ENCODE measurements at places on chromosomes 6 and 20.

DNA sequence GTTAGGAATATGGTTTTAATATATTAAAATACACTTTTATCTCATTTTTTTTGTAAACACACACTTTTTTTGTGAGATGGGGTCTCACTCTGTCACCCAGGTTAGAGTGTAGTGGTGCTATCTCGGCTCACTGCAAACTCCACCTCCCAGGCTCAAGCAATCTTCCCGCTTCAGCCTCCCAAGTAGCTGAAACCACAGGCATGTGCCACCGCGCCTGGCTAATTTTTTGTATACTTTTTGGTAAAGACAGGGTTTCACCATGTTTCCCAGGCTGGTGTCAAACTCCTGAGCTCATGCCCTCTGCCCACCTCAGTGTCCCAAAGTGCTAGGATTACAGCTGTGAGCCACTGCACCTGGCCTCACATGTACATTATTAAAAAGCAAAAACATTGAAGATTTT lies 10.8 kb downstream of the IPCEF1 start:
- no peak for DNase-seq

DNA sequence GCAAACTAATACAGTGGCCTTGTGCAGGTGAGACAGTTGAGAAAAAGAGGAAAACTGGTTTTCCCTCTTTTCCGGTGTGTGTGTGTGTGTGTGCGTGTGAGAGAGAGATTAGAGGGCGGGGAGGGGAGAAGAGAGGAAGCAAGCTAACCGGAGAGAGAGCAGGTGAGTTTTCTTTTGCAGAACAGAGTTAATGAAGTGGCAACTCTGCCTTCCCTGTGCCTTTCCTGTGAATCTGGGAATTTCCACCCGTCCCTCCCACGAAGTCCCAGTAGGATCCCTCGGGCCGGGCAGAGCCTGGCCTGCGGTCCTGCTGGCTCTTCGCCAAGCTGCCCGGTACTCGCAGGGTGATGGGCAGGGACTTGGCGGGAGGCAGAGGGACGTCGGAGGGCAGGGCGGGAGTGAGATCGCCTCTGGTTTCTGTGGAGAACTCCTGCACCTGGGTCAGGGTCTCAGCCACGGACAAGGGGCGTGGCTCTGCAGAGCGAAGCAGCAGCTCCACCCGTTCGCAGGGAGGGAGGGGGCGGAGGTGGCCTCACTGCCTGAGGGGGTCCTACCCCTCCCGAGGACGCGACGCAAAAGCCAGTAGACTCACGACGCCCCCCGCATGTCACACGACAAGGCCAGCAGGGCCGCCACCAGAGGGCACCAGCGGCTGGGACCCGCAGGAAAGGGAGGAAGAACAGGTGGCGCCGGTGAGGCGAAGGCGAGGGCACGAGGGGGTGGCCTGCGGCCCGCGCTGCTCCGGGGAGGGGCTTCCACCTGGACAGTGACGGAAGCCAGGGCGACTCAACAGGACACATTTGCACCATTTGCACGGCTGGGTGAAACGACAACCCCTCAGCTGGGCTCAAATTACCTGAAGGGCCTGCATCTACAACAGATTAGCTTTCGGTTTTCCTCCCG lies 51.2 kb upstream of the RNF182 start:
- peak; percentile 86 for DNase-seq

- DNase-seq = peak; percentile 75
These were observed 838 bp downstream of the STMN3 start for GRCh38 chr20:63652192-63652980.

DNA sequence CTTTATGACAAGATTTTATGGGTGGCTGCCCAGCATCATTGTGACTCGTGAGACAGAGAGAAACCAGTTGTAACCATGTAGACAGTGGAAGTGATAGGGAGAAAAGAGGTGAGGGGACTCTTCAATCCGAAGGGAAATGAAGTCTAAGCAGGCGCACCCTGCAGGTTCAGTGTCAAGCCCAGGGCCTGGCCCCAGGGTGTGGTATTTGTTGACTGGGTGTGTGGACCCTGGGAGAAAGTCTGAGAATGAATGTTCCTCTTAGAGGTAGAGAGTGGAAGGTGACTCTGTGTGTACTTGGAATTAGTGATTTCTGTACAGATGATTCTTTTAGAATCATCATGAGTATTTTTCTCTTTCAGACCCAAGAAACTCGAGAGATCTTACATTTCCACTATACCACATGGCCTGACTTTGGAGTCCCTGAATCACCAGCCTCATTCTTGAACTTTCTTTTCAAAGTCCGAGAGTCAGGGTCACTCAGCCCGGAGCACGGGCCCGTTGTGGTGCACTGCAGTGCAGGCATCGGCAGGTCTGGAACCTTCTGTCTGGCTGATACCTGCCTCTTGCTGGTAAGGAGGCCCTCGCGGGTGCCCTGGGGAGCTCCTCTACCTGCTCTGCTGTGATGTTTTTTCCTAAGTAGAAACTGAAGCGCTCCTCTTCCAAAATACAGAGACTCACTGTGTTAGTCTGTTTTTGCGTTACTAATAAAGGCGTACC lies 68.0 kb downstream of the PTPN1 start:
- DNase-seq = no peak

- no peak for DNase-seq
These were observed 67.6 kb downstream of the FYN start for GRCh38 chr6:111805511-111806164.

- no peak for DNase-seq
These were observed 10.2 kb downstream of the FKBP1A start for GRCh38 chr20:1382670-1383069.

DNA sequence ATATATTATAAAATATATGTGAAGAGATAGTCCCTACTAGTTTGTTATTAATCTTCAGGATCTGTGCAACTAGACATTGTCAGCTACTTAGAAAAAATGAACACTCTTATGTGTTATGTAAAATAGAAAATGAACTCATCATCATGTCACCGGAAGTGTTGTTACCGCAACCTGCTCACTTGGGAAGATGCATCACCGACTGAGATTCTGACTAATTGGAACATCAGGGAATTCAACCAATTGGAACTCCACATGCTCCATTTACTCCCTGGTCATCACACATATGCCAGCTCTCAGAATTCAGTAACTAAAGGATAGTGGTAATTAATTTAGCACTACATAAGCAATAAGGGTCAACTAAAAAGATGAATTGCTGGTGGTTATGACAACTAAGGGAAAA lies 16.7 kb upstream of the B3GAT2 start:
- DNase-seq = no peak

DNA sequence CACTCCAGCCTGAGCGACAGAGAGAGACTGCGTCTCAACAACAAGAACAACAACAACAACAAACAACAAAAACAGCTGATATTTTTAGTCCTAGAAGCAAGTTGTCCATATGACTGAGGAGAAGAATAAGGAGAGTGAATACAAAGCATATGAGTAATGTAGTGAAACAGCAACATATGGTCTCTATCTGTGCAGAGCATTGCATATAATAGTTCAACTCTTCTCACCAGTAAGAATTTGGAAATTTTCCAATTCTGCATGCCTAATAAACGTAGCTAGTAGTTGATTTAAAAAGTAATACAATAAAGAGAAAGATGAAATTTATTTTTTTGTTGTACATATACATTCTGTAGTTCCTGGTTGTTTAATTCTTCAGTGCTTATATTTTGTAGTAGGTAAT lies 129.7 kb upstream of the FAM83B start:
- no peak for DNase-seq

GRCh38 chr6:11273406-11274065 lies 41.1 kb upstream of the NEDD9 start:
- no peak for DNase-seq

GRCh38 chr6:40116832-40117231 lies 182.6 kb upstream of the MOCS1 start:
- DNase-seq = no peak

DNA sequence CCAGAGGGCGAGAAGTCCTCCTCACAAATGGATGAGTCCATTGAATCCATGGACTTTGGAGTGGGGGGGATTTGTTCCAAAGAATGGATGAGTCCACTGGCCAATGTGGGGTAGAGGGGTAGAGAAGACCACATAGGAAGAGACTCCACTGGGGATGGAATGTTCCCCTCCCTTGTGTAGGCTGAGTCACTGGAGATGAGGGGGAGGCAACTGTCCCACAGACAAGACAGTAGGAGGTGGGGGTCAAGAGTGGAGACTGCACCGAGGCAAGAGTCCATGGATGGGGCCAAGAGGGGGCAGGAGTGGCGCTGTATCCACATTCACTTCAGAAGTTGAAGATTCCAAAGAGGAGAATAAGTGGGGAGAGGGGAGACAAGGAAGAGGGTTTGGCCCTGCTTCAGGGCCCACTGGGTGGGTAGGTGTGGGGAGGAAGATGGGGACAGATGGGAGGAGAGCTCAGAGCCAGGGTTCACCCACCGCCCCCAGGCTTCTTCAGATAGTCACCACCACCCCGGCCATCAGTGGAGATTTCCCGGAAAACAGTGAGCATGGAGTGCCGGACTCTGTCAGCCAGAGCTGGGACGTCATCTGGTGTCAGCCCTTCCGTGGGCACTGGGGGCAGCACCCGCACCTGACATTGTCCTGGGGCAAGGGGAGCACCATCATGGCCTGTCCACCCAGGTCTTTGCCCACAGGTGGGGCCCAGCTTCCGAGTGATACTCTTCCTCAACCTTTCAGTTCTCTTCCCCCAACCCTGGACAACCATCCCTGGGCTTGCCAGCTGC lies 4.6 kb downstream of the EGFL8 start:
- DNase-seq = peak; percentile 38

GRCh38 chr20:31602779-31603441 lies 2.2 kb upstream of the ID1 start:
- DNase-seq = no peak

GRCh38 chr6:72856801-72857200 lies 234.9 kb downstream of the KCNQ5 start:
- DNase-seq = no peak

DNA sequence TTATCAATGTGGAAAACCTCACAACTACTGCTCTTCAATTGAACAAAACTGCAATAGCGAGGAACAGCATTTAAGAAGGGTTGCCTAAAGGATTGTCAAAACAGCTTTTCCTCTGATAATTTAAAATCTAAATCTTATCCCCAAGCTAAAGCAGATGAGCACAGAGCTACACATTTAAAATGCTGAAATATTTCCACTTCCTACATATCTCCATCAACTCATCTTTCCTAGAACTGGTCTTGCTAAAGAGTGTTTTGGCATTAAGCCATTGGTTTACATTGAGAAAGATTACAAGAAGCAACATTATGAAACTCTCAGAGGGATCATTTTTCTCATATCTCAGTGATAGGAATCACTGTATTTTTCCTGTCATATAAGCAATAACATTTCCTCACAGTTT lies 3.6 kb downstream of the OR10C1 start:
- no peak for DNase-seq

GRCh38 chr20:59399426-59400099 lies 99.2 kb downstream of the EDN3 start:
- DNase-seq = no peak

- no peak for DNase-seq
These were observed 2.6 kb upstream of the NCOA3 start for GRCh38 chr20:47499053-47499452.

DNA sequence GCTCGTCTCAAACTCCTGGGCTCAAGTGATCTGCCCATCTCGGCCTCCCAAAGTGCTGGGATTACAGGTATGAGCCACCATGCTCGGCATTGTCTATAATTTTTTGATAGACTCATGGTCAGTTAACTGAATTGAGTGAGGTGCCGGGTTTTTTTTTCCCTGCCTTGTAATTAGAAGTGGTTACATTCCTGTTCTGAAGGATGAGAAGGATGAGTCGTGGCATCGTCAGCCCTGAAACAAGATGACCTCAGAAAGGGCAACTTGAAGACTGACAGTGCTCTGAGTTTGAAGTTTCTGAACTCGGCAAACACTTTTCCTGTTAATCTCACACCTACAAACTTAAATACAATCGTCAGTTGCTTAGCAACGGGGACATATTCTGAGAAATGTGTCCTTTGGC lies 158.7 kb upstream of the PDE10A start:
- no peak for DNase-seq

GRCh38 chr6:170053966-170054661 lies 236.8 kb downstream of the DLL1 start:
- DNase-seq = no peak

DNA sequence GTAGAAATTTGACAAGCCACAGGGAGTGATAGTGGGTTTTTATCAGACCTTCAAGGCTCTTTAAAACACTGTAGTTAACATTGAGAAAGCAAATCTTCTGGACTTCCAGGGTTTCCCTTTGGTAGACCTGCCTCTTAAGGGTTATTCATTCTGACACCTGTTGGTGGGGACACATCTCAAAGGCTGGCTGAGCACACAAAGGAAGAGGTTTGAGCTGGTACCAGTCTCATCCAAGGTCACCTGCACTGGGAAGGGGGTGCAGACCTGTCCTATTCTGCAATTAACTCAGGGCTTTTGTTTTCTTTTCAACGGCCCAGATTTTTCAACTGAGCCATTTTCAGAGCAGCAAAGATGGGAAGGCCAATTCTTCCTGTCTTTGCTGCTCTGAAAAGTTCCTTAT lies 45.6 kb downstream of the EDN1 start:
- no peak for DNase-seq

DNA sequence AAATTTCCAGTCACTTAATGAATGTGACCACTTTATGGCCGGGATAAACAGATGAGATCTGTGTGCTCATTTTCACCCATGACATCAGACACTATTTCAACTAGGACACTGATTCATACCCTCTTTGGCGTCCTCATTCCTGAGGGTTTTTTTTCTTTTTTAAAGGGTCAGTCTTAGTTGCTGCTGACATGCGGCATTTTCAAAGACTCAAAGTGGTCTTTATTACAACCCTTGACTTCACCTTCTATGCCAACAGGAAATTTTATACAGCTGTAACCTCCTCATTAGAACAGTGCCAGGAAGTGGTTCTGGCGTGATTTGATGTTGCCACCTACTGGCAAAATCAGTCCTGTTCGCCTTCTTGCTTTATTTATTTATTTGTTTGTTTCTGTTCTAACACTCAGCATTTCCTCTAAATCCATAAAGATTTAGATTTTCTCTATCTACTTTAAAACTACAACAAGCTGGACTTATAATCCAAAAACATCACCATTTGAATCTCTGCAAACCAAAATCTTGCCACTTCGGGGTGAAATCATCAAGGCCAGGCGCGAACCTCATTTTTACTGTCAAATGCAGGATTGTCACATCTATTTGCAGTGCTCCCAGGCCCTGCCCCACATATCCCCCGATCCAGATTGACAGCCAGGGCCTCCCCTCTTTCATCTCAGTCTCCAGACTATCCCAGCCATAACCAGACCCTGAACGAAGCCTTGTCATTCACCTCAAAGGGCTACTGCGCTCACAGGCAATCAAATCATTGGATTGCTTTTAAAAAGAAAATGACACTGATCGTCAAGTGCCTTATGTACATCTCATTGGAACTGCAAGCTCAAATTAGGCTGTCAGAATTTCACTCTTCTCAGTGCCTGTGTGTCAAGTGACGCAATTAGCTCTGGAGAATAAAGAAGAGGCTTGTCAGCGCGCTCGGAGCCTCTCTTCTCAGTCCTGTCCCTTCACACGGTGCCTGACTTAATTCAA lies 77.5 kb downstream of the C6orf118 start:
- DNase-seq = no peak

- no peak for DNase-seq
These were observed 157.1 kb downstream of the BCKDHB start for GRCh38 chr6:80263585-80263984.

DNA sequence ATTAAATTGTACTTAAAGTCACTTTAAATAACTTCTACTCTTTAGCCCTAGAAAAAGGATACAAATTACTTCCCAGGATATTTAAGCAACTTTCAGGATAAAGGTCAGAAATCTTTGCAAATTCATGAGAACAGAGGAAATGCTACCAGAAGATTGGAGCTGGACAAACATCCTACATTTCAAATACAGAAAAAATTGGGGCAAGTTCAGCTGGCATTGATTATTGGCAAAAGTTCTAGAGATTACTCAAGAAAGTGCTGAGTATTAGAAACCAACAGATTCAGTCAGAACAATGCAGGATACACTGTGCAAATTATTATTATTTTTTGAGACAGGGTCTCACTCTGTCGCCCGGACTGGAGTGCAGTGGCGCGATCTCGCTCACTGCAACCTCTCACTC lies 6.0 kb downstream of the SLC22A23 start:
- no peak for DNase-seq
